Stimulated activated CD4-positive, alpha-beta T cell treated with anti-CD3 and anti-CD28 coated beads, Interleukin-2, amount 100 ng/mL, for 24 hours (primary cell): ENCODE measurements at places on chromosomes 12 and 14.

DNA sequence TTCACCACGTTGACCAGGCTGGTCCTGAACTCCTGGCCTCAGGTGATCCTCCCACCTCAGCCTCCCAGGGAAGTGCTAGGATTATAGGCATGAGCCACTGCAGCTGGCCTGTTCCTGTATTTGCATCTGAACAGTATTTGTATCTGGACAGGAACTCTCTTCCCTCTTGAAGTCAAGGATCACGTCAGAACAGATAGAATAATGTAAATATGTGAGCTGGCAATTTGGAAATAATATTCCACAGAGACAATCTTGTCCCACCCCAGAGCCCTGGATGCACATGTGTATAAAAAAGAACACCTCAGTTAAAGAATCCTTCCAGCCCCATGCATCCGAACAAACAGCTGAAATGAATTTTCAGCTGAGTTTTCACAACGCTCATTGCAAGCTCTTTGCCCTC lies 118.3 kb downstream of the VEZT start:
- no peak for DNase-seq

GRCh38 chr12:89949457-89950195 lies 241.0 kb upstream of the ATP2B1 start:
- DNase-seq = peak; percentile 48

DNA sequence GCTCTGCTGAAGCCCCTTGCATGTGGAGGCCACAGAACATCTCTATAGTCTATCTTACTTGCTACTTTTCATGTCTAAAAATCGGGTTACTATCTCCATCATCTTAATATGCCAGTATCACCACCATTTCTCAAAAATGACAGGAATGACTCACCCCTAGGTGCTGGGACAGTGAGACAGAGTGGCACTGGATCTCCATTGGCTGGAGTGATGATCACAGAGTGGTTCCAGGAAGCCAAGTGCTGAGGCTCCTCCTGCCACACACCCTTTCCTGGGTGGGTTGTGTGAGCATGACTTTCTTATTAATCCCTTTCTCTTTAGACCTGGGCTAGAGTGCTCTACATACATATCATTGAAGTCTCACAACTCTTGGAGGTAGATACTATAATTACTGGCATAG lies 3.3 kb upstream of the ASCL1 start:
- DNase-seq = no peak

DNA sequence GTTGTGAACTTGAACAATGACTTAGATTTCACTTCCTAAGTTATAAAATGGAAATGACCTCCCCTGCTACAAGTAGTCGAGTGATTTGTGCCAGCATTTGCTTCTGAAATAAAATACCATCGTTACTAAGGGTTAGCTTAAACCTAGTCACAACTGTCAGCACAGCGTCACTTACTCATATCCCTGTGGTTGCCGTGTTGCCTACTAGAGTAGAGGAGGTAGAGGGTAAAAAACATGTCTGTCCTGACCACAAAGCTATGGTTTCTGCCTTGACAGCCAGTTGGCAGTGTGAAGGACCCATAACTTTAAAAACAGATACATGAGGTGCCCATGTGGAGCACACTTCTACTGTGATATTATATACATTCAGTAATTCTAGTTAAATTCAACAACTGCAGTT lies 234.2 kb upstream of the RGS6 start:
- no peak for DNase-seq

- no peak for DNase-seq
These were observed 9.0 kb upstream of the KRT2 start for GRCh38 chr12:52660934-52661499.

DNA sequence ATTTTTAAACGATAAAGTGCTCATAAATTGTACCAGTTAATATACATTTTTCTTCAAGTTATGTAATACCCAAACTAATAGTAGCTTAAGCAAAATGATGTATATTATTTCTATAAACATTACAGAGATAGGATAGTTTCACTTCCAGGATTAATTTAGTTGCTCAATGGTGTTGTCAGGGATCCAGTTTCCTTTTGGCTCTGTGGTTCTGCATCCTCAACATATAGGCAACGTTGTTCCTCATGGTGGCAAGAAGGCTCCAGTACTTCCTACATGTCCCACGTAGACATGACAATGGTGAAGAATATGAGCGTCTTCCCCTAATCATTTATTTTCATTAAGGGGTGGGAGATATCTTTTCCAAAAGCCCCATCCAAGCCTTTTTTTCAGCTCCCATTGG lies 60.7 kb upstream of the DCD start:
- DNase-seq = no peak

DNA sequence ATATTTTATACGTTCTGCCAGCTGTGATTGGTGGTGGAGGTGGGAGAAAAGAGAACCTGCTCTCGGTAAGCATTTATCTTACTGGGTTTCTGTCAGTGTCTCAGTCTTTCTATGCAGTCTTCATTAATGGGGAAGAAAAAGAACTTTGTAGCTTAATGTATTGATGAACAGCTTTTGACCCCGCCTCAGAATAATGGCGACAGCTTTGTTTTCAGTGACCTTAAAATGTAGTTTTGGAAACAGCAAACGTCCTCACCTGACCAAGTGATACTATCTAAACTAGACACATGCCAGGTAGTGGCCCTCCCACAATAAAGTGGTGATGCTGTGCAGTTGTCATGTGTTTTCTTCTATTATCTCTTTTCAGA lies 1.4 kb downstream of the DACT1 start:
- no peak for DNase-seq

DNA sequence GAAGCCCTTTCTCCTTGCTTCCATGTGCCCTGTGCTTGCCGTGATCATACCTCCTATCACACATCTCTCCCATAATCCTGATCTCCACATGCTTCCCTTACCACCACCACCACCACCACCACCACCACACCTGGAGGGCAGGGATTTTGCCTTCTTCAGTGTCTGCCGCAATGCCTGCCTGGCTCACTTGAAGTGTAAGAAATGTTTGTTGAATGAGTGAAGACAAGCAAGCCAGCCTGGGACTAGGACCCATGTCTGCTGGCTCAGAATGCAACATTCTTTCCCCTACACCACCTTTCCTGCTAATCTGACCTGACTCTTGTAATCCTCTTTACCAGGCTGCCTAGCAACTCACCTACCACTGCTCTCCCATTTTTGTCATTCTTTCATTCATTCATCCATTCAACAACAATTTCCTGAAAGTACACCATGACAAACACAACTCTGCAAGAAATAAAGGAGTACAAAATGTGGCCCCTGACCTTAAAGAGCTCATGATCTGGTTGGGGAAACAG lies 3.5 kb upstream of the NID2 start:
- DNase-seq = no peak

GRCh38 chr12:100566887-100567637 lies 6.4 kb upstream of the GAS2L3 start:
- DNase-seq = no peak

DNA sequence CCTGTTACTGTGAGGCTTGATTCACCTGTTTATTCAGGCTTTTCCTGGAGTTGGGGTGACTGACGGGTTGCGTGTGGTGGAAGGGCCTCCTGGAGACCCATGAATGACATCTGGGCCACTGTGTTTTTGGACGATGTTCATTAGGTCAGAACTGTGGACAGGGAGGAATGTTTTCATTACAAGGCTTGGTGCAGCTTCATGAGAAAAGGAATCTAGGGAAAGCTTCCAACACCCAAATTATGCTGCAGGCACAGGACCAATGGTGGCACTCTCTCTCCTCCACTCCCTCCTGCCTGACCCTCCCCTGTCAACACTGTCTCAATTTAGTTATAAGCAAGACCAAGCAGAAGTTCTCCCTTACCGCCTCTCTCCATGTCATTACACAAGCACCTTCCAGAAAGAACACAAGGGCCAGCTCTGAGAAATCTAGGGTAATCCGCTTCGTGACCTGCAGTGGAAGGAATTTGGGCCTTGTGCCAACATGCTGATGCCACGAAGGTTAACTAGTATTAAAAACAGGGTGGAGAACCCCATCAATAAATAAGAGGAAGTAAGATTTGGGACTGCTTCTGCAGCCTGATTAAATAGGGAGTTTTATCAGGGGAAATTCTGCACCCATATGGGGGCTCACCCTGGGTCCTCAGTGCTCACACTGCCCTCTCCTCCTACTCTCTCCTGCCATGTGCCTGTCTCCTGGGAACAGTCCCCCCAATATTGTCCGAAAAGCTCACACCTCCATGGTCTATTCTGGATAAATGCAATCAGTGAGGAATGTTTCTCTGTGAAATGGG lies 200.3 kb downstream of the KTN1 start:
- DNase-seq = no peak

- DNase-seq = no peak
These were observed 58.4 kb downstream of the PTHLH start for GRCh38 chr12:27913999-27914614.

- no peak for DNase-seq
These were observed 117.5 kb upstream of the DYRK2 start for GRCh38 chr12:67531051-67531450.

DNA sequence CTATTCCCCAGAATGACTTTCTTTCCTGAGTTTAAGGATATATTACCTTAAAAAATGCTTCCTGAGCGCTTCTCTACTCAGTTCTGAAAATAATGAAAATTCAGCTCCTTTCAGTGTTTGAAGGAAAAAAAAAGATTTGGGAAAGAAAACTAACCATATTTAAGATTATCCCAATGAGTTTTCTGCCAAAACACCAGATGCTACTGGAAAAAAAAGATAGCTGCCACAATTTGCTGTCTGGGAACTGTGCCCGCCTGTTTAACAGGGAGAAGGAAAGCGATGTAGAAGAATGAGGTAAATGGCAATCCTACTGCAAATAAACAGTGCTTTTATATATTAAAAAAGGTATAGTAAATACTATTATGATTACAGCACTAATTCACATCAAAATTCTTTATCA lies 367.6 kb upstream of the PRICKLE1 start:
- DNase-seq = no peak

- no peak for DNase-seq
These were observed 242.9 kb downstream of the CHST11 start for GRCh38 chr12:104699489-104700190.

DNA sequence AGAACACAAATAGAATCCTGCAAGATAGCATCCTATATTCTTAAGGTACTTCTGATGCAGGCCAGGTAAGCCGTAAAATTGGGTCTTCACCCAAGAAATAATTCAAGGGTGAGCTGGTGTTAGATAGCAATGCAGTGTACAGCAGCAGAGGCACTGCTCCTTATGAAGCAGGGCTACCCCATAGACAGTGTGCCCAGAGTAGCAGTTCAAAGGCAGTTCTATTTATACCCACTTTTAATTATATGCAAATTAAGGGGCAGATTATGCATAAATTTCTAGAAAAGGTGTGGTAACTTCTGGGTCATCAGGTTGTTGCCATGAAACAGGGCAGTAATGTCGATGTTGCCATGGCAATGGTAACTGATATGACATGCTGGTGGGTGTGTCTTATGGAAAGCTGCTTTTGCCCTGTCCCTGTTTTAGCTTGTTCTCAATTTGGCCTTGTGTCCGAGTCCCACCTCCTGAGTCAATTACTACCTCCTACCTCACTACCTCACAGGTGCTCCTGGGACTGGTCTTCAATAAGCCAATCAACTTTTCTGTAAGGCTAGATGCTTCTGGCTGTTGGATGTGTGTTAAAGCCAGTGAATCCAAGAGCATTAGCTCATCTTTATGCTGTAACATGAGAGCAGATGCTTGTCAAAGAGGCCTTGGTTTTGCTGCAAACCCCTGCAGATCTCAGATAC lies 61.0 kb downstream of the PPM1A start:
- no peak for DNase-seq
